ENCODE measurements at places on chromosomes 16 and 17.

DNA sequence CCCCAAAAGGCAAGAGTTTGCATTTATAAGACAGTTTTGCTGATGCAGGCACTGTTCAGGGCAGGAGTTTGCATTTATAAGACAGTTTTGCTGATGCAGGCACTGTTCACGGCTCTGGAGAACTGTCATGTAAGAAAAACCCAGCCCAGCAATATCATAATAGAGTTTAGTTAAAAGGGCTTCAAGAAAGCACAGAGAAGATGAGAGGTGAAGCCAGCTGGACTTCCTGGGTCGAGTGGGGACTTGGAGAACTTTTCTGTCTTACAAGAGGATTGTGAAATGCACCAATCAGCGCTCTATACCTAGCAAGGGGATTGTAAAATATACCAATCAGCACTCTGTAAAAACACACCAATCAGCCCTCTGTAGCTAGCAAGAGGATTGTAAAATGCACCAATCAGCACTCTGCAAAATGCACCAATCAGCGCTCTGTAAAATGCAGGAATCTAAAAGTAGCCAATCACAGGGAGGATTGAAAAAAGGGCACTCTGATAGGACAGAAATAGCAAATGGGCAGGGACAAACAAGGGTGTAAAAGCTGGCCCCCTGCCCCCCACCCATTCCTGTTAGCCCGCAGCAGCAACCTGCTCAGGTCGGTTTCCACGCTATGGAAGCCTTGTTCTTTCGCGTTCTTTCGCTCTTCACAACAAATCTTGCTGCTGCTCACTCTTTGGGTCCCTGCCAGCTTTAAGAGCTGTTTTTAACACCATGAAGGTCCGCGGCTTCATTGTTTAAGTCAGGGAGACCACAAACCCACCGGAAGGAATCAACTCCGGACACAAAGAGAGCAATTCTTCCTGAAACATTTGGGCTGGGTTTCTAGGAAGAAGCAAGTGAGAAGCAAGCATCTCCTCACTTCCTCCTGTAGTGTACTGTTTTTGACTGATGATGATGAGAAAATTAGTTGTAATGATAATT, 1.8 kb upstream of the CBX1 start:
- peak; percentile 52 for DNase-seq

- DNase-seq, result peak; percentile 80
Observed at GRCh38 chr17:78128551-78129350, at the start of gene TMC6. TSS of gene TMC6 (minus strand) at chr17:78128755. CDS start at chr17:78126832, 1,923 bp downstream.

- DNase-seq, result no peak
Observed at GRCh38 chr17:56431736-56432135, 161.8 kb upstream of the NOG start.

DNA sequence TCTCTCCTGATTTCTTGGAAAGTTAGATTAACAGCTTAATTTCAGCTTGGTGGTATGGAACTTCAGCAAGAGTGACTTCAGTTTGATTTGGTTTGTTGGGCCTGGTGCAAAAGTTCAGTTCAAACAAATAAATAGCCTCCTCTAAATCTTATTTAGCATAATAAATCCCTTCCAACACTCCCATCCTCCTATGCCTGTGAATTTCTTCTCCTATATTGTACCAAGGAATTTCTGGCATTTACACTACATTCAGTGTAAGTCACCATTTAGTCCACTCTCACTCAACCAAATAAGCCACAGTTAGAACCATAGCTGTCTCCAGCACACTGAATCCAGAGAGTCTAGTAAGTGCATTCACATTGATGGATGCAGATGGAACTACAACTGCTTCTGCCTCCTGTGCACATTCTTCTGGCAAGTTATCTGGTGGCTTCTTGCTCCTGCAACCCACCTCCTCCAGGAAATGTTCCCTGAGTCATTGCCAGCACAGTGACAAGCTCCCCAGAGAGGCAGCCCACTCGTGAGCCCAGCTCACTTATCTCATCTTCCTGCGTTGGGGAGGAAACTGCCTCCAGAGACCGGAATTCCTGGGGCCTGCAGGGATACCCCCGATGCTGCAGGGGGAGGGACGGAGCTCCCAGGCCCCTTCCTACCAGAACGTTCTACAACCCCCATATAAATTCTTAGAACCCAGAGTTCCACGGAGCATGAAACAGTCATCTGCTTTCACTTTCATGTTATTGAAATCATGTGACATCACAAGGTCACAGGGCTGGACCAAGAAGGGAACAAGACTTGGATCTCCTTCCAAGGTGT, 318.3 kb downstream of the PHKB start:
- DNase-seq, result peak; percentile 27

GRCh38 chr17:5191541-5192417, at the start of gene ZNF594:
TSS of gene ZNF594 (minus strand) at chr17:5191868. CDS start at chr17:5184256, 7,612 bp downstream.
- peak; percentile 97 for DNase-seq

GRCh38 chr16:78289844-78290277, 190.4 kb downstream of the WWOX start:
- no peak for DNase-seq

DNA sequence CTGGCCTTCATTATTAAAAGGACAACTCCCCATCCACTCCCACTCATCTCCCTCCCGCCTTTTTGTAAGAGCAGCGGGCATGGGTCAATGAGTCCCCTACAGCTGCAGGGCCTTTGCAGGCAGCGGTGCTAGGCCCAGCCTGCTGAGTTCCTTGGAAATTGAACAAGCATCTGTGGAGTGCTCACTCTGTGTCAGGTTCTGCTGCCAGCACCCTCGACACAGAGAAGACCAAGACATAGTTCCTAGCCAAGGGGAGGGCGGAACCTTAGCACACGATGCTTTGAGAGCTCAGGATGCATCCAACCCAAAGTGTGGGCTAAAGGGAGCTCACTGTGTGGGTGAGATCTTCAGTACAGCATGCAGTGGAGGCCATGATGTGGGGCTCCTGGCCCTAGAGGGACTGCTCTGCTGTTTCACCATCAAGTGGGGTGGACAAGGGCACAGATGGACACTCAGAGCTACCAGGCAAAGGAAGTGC, 27.6 kb downstream of the RMI2 start:
- no peak for DNase-seq

DNA sequence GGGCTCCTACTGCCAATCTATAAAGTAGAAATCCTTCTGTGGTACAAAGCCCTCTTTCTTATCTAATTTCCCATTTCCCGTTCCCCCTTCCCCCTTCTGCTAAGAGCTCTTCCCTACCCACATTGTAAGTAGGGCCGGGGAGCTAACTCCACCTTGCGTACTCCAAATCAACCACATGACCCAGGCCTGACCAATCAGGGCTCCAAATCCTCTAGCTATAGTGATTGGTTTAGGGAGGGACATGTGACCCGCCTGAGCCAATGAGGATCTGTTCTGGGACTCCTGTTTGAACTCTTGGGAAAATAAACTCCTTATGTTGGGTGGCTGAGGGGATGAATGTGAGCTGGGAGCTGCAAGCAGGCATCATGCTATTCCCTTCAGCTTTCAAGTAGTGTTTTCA, 40.9 kb upstream of the MEOX1 start:
- DNase-seq, result peak; percentile 53

DNA sequence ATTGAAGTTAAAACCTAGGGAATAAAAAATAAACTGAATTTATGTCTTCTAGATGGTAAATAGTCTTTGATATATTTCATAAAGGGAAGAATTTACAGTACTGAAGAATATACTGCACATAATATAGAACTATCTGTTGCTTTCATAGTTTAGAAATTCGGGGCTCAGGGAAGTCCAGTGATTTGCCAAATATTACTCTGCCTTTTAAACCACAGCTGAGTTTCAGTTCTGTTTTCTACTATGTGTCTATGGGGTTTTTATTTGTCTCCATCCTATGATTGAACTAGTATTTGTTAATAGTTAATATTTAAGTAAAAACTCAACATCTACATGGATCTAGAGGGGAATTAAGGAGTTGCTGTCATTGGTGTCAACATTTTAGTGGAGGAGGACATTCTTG, 715.0 kb upstream of the CDH8 start:
- no peak for DNase-seq

GRCh38 chr16:983044-984030, 1.8 kb downstream of the SOX8 start:
- DNase-seq, result no peak

DNA sequence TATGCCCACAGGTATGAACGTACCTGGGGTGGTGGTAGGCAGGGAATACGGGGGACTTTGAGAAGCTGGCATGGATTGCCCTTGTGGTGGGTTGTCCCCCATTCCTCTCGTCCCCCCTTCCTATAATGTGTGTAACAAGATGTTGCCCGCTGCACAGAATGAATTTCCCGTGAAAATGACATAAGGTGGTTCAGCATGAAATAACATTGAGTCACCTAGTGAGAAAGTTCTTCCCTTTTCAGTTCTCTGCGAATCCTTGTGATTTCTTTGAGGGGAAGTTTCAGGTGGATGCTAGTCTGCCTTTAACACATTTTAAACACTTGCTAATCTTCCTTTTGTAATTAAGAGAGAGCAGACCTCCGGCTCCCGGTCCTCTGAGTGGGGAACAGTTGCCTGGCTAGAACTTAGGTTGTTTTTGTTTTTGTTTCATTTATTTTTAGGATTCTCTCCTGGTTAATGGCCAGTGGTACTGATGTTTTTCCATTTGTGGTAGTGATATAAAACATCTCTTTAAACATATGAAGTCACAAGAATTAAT, 58.9 kb downstream of the RAP1GAP2 start:
- no peak for DNase-seq

- no peak for DNase-seq
Observed at GRCh38 chr16:48432136-48432535, 46.9 kb upstream of the SIAH1 start.

GRCh38 chr16:14007450-14007849, 63.7 kb upstream of the MRTFB start:
- DNase-seq, result no peak

Measured in activated T-cell treated with anti-CD3 and anti-CD28 coated beads, Interleukin-2, amount 50 U/mL, for 48 hours (primary cell).